ENCODE measurements at places on chromosomes 2 and 18.

DNA sequence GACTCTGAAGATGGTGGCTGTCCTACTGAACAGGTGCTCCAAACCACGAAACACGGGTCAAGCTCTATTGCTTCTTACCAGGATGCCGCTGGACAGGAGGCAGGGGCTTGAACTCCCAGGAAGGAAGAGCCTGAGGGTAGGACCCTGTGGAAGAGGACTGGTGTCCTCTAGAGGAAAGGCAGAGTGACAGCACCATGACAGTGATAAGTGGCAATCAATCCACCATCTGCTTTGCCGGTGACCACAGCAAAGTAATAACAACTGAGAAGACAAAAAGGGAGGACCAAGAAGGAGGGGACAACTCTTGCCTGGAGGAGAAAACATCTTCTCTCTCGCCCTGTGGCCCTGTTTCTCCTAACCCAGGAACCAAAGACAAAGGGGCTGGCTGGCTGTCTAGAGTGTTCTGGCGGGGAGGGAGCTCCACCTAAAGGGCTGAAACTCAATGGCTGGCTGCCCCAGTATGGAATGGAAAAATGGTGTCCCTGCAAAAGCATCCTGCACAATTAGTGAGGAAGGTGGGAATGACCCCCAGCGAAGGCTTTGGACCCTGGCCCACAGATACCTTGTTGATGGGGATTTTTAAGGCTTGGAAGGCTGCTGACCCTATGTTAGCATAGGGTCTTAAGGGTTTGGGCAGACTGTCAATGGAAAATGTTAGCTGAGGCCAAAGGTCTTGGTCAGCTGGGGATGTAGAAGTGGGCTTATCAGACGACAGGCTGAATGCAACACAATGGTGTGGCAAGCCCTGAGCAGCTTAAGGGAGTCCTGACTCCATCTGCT is 35.4 kb downstream of the PROC start:
- peak; percentile 14 for DNase-seq

- peak; percentile 93 for DNase-seq
These were observed 11.3 kb downstream of the IL1RN start for GRCh38 chr2:113138428-113139322.

GRCh38 chr2:26706616-26707473 is 14.3 kb downstream of the KCNK3 start:
- DNase-seq = no peak

DNA sequence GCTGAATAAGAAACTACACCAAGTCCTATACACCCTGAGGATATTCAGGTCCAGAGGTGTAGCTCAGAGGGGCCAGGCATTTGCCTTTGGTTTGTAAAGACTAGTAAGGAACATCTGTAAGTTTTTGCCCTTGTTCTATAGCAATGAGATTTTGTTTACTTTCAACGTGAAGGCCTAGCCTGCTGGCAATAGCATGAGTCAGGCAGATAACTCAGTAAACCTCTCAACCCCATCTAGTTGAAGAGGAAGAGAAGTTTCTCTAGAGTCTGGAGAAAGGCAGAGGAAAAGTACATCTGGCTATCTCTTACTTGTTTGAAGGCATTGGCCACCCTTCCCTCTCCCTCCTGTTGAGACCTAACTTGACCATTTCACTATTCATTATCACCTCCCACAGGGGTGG is 70.3 kb upstream of the ZNF521 start:
- no peak for DNase-seq

GRCh38 chr18:39448942-39449341 is 1883.3 kb upstream of the CELF4 start:
- DNase-seq = no peak

DNA sequence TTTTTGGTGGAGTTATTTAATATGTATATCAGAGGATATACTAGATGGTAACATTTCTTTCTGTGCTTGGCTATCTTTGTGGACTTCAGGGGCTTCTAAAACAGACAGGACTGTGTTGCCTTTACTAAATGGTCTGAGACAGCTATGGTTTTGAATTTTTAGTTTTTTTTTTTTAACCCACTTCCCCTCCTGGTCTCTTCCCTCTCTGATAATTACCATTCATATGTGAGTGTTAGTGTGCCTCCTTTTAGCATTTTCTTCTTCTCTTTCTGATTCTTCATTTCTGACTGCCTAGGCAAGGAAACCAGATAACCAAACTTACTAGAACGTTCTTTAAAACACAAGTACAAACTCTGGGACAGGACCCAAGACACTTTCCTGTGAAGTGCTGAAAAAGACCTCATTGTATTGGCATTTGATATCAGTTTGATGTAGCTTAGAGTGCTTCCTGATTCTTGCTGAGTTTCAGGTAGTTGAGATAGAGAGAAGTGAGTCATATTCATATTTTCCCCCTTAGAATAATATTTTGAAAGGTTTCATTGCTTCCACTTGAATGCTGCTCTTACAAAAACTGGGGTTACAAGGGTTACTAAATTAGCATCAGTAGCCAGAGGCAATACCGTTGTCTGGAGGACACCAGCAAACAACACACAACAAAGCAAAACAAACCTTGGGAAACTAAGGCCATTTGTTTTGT is 52.7 kb downstream of the SMAD4 start:
- DNase-seq = no peak

DNA sequence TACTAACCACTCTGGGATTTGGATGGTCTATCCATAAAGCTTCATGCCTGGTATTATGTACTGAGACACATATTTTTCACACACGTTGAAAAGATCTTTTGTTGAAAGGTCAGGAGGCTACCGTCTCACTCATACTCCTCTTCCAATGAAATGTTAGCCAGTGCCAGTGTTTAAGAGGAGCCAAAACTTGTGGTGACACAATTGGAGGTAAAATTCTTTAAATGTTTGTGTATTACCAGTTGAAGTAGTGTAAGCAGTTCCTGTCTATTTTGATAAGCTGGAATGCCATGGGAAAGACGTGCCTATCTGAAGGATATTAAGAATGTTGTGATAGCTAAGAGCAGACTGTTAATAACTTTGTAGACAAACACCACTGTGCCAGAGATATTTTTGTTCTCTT is 32.1 kb downstream of the MARCHF7 start:
- no peak for DNase-seq

- DNase-seq = no peak
These were observed 4.8 kb upstream of the LYPD6B start for GRCh38 chr2:149033716-149034115.

GRCh38 chr18:29874519-29875098 is 1167.9 kb downstream of the DSC3 start:
- peak; percentile 16 for DNase-seq

Data from HT-29 (cell line).